ENCODE measurements at places on chromosomes 5 and 9. TPM values are rescaled to one million over a fixed set of nuclear protein-coding genes. Genes with fewer than 3 reads are reported as not detected.

Gene ADAM19
- total RNA-seq, result 9.2 TPM

Gene ZNF879
- 4.3 TPM for total RNA-seq

Gene ANKRD18A
- total RNA-seq, result 11.6 TPM

Gene MYOZ3
- total RNA-seq, result 0.66 TPM

Gene BARX1
- not detected for total RNA-seq

Gene SPINK13
- total RNA-seq, result 1.6 TPM

Gene KIF24
- total RNA-seq, result 2.8 TPM

DNA sequence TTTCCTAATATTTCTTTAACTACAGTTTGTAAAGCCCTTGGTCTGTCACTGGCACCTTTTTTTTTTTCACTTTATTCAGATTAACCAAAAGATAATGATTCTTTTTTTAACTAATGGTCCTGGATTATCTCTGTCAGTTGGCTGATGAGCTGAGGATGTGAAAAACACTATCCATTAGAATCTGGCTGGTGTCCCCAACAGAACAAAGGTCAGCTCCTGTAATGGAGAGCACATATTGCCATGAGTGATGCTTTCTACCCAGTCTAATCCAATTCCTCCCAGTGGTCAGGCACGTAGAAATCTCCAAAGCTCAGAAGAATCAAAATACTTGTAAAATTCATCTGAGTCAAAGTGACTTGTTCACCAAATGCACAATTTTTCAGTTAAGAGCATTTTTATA lies 491.7 kb upstream of the PIK3R1 start:
- H3K4me3 ChIP-seq, result no peak overlapping the region
- H3K27me3 ChIP-seq, result no peaks in the 10 kb centered on the region
- no peaks in the 10 kb centered on the region for H3K36me3 ChIP-seq
- H3K4me1 ChIP-seq, result peaks cover 3% of the 10 kb centered on the region
- DNase-seq, result no peak
- no peak overlapping the region for H3K27ac ChIP-seq

GRCh38 chr5:54440456-54440893 lies 15.0 kb upstream of the HSPB3 start:
- H3K27me3 ChIP-seq, result no peaks in the 10 kb centered on the region
- no peaks in the 10 kb centered on the region for H3K4me1 ChIP-seq
- H3K27ac ChIP-seq, result no peak overlapping the region
- no peak overlapping the region for H3K4me3 ChIP-seq
- no peak for DNase-seq
- H3K36me3 ChIP-seq, result no peaks in the 10 kb centered on the region

DNA sequence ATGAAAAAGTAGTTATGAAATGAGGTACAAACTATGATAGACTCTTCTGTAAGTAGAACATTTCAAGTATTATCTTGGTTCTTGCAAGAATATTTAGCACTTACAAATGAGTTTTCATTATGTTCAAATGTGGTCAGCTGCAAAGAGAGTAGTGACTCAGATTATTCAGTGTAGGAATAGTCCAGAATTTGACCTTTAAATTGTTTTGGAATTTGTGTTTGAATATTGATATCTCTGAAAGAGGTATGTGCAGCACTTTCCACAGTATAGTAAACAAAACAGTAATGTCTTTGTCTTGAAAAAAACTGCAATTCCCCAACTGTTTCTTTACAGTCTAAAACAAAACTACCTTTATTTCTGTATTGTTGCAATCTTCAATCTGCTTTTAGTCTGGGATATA lies 56.1 kb downstream of the WDR70 start:
- no peaks in the 10 kb centered on the region for H3K4me1 ChIP-seq
- H3K27me3 ChIP-seq, result no peaks in the 10 kb centered on the region
- no peak overlapping the region for H3K4me3 ChIP-seq
- H3K36me3 ChIP-seq, result no peaks in the 10 kb centered on the region

DNA sequence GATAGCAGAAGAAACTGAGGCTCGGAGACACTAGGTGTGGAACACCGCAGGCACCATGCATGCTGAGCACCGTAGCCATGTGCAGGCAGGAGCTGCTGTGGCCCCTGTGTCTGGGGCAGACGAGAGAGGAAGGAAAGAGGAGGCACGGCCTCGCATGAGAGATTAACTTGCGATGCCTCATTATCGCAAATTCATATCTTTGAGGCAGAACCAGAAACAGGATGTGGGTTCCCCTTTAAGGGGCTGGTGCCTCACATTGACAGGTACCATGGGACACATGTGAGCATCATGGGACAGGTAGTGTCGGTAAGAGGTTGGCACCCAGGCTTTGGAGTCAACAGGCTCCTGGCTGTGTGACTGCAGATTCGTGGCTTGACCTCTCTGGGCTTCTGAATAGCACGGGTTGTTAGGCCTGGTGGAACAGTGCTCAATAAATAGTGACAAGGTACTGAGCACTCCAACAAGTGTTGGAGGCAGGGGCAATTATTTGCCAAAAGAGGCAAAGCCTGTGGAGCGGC lies 40.8 kb downstream of the NAIF1 start:
- no peaks in the 10 kb centered on the region for H3K36me3 ChIP-seq
- no peak for DNase-seq
- H3K4me3 ChIP-seq, result no peak overlapping the region
- H3K27ac ChIP-seq, result no peak overlapping the region
- H3K27me3 ChIP-seq, result no peaks in the 10 kb centered on the region

GRCh38 chr9:79134654-79135053 lies 437.1 kb upstream of the TLE4 start:
- no peak overlapping the region for H3K4me3 ChIP-seq
- H3K27me3 ChIP-seq, result no peaks in the 10 kb centered on the region
- DNase-seq, result no peak
- no peaks in the 10 kb centered on the region for H3K4me1 ChIP-seq
- H3K27ac ChIP-seq, result no peak overlapping the region

DNA sequence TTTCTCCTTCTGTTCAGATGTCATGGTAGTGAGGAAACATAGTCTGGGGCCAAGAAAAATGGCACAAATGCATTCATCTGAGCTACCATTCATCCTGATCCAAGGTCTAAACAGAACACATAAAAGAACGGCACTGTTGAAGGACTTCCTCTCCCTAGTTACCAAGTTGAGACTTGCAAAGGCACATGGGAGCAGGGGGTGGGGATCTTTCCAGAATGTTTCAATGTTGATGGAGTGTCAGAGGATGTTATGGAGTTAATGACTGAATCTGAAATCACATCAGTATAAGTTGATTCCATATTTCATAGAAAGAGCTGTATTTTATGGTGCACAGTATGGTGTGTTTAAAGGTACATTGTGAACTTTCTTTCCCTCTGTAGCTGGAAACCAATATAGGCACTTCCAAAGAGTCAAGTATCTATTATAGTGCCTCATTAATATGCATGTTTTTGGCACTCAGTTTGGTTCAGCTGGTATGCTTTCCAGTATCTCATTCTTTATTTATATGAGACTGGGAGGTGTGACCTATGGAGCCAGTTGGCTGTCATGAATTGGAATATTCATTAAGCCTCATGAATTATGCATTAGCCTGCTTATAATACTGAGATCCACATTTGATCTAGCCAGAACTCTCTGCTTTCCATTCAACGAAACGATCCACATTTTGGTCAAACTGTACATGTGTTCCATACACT lies 603.0 kb downstream of the NR2F1-AS1 start:
- H3K4me3 ChIP-seq, result no peak overlapping the region
- no peaks in the 10 kb centered on the region for H3K27me3 ChIP-seq
- H3K4me1 ChIP-seq, result no peaks in the 10 kb centered on the region
- H3K27ac ChIP-seq, result no peak overlapping the region
- H3K36me3 ChIP-seq, result no peaks in the 10 kb centered on the region

DNA sequence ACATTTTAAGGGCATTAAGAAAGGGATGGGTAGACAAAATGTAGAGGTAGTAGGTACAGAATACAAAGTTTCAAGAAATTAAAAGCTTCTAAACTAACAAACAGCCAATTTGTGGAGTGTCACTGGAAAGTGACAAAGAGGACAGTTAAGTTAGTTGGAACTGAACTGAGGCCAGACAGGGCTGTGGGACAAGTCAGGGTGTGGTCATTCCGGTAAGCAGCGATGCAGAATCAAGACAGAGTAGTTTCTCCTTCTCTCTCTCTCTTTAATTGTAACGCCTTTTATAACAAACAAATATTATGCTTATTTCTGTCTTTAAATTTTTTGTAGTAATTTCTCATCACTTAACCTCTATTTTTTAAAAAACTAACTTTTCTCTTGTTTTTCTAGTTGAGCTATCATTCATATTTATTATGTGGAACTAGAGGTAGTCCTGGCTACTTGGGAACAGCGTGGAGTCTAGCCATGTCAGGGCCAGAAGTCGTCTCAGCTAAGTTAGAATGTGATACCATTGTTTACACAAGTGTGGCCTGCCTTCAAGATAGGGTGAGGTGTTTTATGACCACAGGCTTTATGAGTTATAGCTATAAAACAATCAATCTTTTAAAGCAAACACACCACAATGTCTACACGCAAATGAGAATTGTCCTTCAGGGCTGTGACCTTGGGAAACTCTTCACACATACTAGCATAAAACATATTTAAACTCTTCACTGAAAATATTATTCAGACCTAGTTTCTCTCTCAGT lies 115.3 kb upstream of the CDKN2B start:
- no peak overlapping the region for H3K27ac ChIP-seq
- H3K4me3 ChIP-seq, result no peak overlapping the region
- H3K4me1 ChIP-seq, result no peaks in the 10 kb centered on the region
- peak; percentile 16 for DNase-seq
- H3K36me3 ChIP-seq, result no peaks in the 10 kb centered on the region
- H3K27me3 ChIP-seq, result no peaks in the 10 kb centered on the region

DNA sequence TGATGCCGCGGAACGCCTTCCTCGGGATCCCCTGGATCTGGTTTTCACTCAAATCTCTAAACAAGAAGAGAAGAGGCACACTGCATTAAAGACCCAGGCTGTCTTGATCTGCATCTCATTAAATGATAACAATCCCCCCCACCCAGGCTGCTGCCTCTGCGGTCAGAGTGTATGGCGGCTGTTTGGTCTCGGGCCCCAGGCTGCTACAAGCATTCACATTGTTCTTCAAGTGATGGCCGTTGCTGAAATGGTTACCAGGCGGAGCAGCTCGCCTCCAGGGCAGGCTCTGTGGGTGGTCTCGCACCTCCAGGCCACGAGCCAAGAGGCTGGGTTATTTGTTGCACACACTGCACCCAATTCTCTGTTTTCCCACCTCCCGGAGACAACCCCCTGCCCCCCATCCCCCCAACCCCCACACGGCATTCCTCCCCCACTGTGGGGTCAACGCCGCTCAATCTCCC lies 304.1 kb upstream of the PANK3 start:
- no peak for DNase-seq
- no peak overlapping the region for H3K27ac ChIP-seq
- H3K36me3 ChIP-seq, result no peaks in the 10 kb centered on the region
- H3K4me1 ChIP-seq, result no peaks in the 10 kb centered on the region
- H3K27me3 ChIP-seq, result no peaks in the 10 kb centered on the region

DNA sequence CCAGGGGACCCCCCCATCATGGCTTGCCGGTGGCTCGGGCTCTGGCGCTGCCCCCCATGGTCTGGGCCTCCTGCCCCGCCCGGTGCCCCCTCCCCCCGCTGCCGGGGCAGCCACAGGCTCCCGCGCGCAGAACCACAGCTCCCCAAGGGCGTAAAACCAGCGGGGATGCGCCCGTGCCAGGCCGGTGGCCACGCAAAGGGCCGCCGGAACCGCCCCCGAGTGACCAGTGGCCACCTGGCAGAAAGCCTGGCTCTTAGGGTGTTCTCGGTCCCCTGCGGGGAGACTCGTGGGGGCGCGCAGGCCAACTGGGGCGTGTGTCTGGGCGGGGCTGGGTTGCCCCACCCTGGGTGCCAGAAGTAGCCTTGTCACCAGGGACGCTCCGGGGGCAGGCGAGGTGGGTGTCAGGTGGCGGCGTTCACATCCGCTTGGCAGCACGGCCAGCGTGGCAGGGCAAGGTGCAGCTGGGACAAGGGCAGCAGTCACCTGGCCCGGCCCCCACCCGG lies 515 bp upstream of the AGPAT2 start:
- no peaks in the 10 kb centered on the region for H3K27me3 ChIP-seq
- H3K36me3 ChIP-seq, result no peaks in the 10 kb centered on the region
- peak overlapping the region; percentile 77 for H3K27ac ChIP-seq
- no peak for DNase-seq

DNA sequence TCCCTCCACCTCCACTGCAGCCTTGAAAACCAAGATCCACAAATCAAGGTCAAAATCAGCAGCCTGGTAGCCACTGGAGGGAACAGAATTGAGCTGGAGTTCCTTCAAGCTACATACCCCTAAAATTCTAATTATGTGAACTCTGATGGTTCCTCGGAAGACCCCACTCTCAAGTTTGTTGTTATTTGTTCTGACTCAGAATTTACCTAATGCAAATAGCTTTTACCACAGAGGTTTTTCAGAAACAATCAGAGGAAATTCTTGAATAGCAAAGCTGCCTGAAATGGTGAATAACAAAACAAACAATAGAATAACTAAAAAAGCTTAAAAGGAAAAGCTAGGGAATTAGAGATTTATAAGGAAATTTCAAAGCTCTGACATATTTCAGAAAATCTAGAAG lies 220.0 kb downstream of the CDH18 start:
- H3K27ac ChIP-seq, result no peak overlapping the region
- no peak for DNase-seq
- no peaks in the 10 kb centered on the region for H3K36me3 ChIP-seq
- H3K4me3 ChIP-seq, result no peak overlapping the region

- no peaks in the 10 kb centered on the region for H3K4me1 ChIP-seq
- H3K27me3 ChIP-seq, result no peaks in the 10 kb centered on the region
- no peaks in the 10 kb centered on the region for H3K36me3 ChIP-seq
- no peak overlapping the region for H3K27ac ChIP-seq
Observed at GRCh38 chr9:6467006-6467625, 54.1 kb downstream of the UHRF2 start.

Measured in kidney (tissue), 22 donors.